ENCODE measurements at places on chromosomes 7 and 10. TPM values are rescaled to one million over a fixed set of nuclear protein-coding genes. Genes with fewer than 3 reads are reported as not detected.

AQP1 gene
- total RNA-seq = 10.9 TPM

POLL gene
- 14.2 TPM for total RNA-seq

NPY4R gene
- total RNA-seq = 0.82 TPM

PFKP gene
- 60.7 TPM for total RNA-seq

DRGX gene
- total RNA-seq = not detected

MSANTD7 gene
- 11.1 TPM for total RNA-seq

CPA2 gene
- total RNA-seq = not detected

UPK3BL1 gene
- 22.5 TPM for total RNA-seq

IGF2BP3 gene
- total RNA-seq = 34.3 TPM

GIMAP6 gene
- not detected for total RNA-seq

HPS6 gene
- 32.8 TPM for total RNA-seq

SUPV3L1 gene
- total RNA-seq = 15.4 TPM

Data from pericardium fibroblast (primary cell).